ENCODE measurements at places on chromosomes 13 and 19.

DNA sequence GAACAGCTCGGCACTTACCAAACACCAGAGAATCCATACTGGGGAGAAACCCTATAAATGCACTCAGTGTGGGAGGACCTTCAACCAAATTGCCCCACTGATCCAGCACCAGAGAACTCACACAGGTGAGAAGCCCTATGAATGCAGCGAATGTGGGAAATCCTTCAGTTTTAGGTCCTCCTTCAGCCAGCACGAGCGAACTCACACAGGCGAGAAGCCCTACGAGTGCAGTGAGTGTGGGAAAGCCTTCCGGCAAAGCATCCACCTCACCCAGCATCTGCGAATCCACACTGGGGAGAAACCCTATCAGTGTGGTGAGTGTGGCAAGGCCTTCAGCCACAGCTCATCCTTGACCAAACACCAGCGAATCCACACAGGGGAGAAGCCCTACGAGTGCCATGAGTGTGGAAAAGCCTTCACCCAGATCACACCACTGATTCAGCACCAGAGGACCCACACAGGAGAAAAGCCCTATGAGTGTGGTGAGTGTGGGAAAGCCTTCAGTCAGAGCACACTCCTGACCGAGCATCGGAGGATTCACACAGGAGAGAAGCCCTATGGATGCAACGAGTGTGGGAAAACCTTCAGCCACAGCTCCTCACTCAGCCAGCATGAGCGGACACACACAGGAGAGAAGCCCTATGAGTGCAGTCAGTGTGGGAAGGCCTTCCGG, 8.3 kb downstream of the ZNF135 start:
- no peak for DNase-seq

DNA sequence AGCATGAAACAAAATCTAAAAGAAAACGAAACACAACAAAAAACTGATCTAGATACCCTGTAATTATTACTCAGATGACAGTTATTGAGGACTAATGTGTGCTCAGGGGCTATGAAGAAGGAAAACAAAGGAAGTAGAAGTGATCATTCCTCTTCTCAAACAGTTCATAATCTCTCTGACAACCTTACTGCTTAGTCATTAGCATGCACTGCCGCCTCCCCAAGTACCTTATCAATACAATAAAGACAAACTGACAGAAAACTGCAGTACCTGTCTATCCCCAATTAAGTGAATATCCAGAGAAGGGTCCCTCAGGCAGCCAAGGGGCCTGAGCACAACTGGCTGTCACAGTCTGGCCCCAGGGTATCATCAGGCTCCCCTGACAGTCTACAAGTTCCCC, 22.0 kb upstream of the POU4F1 start:
- no peak for DNase-seq

GRCh38 chr13:76955193-76955592, 6.9 kb downstream of the ACOD1 start:
- DNase-seq = peak; percentile 13

- DNase-seq = no peak
These were observed 27.9 kb downstream of the DGKH start for GRCh38 chr13:42076309-42076713.

- DNase-seq = no peak
These were observed 8.9 kb upstream of the TRPC4 start for GRCh38 chr13:37878496-37878895.

- no peak for DNase-seq
These were observed 20.1 kb downstream of the ZNF627 start for GRCh38 chr19:11617180-11618062.

- DNase-seq = no peak
These were observed 151.7 kb downstream of the DLEU7 start for GRCh38 chr13:50691681-50692263.

DNA sequence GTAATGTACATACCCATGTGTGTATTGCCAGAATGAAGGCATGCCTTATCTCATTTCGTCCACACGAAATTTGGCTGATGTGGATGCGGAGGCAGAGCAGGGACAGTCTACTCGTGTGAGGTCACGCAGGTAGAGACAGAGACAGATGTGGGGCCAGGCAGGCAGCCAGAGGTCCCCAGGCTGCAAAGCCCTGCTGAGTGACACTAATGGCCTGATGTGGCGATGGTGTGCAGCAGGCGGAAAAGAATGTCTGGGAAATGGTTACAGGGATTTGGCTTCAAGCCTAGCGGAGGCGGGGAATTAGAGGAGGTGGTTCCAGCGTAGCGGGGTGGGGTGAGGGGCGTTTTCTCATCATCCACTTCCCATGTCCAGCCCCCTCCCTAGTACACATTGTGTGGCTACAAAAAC, 4.2 kb upstream of the IZUMO2 start:
- DNase-seq = no peak

GRCh38 chr13:39373145-39373544, 229.8 kb downstream of the LHFPL6 start:
- DNase-seq = no peak

- no peak for DNase-seq
These were observed 11.8 kb upstream of the DOCK9 start for GRCh38 chr13:98989469-98990235.

GRCh38 chr13:109947006-109947405, 160.6 kb upstream of the IRS2 start:
- no peak for DNase-seq

- peak; percentile 23 for DNase-seq
These were observed 259.9 kb downstream of the TBC1D4 start for GRCh38 chr13:75222031-75222430.

- peak; percentile 86 for DNase-seq
These were observed 1.6 kb upstream of the DIRAS1 start for GRCh38 chr19:2722541-2723344.

DNA sequence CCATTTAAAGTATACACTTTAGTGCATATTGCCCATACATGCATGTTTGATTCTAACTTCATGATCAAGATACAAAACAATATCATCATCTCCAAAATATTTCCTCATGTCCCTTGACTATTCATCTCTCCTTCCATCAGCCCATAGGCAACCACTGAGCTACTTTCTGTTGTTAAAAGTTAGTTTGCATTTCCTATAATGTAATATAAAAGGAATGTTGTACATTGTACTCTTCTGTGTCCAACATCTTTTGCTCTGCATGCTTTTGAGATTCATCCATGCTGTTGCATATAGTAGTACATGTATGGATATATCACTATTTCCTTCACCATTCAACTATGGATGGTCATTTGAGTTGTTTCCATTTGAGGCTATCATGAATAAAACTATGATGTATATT, 74.7 kb downstream of the ITGBL1 start:
- DNase-seq = no peak

GRCh38 chr13:110475117-110475516, 86.4 kb downstream of the RAB20 start:
- no peak for DNase-seq

DNA sequence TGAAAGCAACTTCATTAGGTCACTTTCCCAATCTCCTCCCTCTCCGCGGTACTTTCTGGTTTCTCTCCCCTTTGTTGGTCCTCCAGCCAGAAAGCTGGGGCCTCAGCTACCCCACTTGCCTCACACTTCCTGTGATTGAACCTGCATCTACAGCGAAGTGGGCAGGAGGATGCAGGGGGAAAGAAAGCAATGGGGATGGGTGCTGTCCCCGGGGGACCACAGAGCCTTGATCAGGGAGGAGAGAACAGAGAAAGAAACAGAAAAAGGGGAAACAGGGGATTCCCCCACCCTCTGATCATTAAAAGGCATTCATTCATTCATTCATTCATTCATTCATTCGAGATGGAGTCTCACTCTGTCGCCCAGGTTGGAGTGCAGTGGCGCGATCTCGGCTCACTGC, 74.2 kb downstream of the TRPM4 start:
- DNase-seq = no peak

- peak; percentile 74 for DNase-seq
These were observed 3.6 kb upstream of the KCNN4 start for GRCh38 chr19:43784241-43784980.

GRCh38 chr19:52542984-52543664, 15.7 kb downstream of the ZNF808 start:
- no peak for DNase-seq

GRCh38 chr19:28703400-28703956, 509.5 kb downstream of the UQCRFS1 start:
- DNase-seq = no peak

- no peak for DNase-seq
These were observed 15.0 kb upstream of the TNFAIP8L1 start for GRCh38 chr19:4624301-4624700.

GRCh38 chr13:101384929-101385328, 31.4 kb downstream of the NALCN start:
- DNase-seq = no peak

DNA sequence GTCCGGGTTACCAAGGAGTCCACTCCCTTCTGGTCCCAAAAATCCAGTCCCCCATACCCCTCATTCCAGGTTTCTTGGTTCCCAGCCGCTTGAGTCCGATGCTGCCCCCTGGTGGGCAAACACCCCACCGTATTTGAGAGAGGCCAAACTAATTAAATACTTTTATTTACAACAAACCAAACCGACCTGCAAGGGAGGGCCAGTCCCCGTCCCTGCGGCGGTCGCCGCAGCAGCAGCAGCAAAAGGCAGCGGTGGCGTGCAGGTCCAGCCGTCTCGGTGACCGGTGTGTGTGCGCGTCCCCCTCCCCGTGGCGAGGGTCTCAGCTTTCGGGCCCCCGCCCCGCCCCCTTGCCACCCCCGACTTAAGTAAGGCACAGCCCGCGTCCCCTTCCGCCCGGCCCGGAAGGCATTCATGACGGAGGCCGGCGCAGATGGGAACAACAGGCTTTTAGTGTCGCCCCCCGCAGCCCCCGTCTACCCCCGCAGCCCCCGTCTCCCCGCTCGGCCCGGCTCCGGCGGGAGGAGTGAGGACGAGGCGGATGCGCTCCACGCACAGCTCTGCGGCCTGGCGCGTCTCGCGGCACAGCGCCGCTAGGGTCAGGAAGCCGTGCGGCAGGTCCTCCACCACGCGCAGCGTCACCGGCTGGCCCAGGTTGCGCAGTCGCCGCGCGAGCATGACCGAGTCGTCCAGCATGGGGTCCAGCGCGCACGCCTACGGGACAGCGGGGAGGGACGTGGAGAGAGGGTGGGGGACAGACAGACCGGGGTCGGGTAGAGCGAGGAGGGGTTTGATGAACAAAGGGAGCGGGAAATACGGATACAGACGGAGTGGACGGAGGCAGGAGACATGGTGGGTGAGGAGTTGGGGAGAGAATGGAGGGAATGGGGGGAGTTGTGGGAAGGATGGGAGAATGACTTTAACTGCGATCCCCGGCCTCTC, 11.5 kb upstream of the CNFN start:
- peak; percentile 79 for DNase-seq

DNA sequence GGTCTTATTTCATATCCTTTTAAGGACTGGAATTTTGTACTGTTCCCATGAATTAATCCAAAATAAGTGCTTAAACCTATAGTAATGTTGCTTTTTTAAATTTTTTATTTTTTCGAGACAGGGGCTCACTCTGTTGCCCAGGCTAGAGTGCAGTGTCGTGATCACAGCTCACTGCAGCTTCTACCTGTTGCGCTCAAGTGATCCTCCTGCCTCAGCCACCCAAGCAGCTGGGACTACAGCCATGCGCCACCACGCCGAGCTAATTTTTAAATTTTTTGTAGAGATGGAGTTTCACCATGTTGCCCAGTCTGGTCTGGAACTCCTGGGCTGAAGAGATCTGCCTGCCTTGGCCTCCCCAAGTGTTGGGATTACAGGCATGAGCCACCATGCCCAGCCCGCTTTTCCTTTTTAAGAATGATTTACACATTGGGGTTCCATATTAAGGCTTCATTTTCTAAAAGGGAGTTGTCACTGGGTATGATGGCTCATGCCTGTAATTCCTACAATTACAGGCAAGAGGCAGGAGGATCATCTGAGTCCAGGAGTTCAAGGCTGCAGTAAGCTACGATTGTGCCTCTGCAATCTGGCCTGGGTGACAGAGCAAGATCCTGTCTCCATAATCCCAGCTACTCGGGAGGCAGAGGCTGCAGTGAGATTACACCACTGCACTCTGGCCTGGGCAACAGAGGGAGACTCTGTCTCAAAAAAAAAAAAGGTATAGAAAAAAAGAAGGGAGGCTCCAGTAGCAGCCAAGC, 28.3 kb upstream of the AKT2 start:
- no peak for DNase-seq

- DNase-seq = no peak
These were observed 2.6 kb downstream of the MBNL2 start for GRCh38 chr13:97224544-97225300.

DNA sequence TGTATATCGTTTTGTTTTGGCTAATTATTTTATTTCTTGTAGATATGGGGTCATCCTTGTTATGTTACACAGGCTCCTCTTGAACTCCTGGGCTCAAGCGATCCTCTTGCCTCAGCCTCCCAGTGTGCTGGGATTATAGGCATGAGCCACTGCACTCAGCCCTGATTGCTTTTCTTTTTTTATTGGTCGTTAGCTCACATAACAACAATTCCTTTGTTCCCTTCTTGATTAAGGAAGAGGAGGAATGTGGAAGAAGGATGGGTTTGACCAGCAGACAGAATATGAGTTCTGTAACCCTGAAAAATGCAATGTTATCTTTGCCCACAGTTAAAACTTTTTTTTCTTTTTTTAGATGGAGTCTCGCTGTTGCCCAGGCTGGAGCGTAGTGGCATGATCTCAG, 11.4 kb downstream of the BRME1 start:
- no peak for DNase-seq

GRCh38 chr13:107865643-107866031, 349.7 kb downstream of the LIG4 start:
- DNase-seq = no peak

GRCh38 chr13:41978007-41978406, 17.1 kb upstream of the VWA8 start:
- DNase-seq = peak; percentile 42

GRCh38 chr19:13839130-13839937, 37.6 kb upstream of the NANOS3 start:
- peak; percentile 94 for DNase-seq

- DNase-seq = no peak
These were observed 4.6 kb downstream of the PROZ start for GRCh38 chr13:113162783-113163685.

GRCh38 chr13:72221276-72221962, 354.4 kb upstream of the DACH1 start:
- DNase-seq = peak; percentile 1

DNA sequence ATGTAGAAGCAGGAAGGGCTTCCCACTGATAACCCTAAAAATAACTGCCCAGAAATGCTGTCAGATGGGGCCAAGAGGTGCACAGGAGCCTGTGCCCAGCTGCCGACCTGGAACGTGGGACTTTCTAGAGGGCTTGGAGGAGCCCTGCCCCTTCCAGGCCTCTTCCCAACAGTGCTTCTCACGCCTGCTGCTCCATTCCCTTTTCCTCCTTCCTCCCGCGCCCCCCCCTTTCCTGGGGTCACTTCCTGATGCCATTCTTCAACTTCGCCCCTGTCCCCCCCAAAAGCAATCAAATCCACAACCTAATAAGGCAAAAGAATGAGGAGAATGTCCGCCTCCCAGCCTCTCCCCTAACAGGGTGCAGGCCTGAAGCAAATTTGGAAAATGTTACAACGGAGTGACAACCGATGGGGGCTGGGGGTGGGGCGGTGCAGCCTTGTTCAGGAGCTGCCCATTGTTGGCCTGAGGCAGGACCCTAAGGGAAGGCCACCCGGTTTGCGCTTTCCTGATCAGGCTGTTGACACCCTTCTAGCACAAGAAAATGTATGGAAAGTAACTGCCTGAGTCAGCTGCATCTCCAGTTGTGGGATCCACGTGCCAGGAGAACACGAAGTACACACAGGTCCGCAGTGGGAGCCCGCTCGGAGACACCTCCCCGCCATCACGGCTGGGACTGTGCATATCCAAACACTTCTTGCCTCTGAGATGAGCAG, 18.7 kb downstream of the ACTN4 start:
- no peak for DNase-seq

- DNase-seq = peak; percentile 21
These were observed 137.5 kb downstream of the SIPA1L3 start for GRCh38 chr19:38044267-38045111.
